ENCODE measurements at places on chromosomes 4 and X. TPM values are rescaled to one million over a fixed set of nuclear protein-coding genes. Genes with fewer than 3 reads are reported as not detected.

The SYTL4 gene
- 3.6 TPM for polyA plus RNA-seq

The HELT gene
- polyA plus RNA-seq, result not detected

DNA sequence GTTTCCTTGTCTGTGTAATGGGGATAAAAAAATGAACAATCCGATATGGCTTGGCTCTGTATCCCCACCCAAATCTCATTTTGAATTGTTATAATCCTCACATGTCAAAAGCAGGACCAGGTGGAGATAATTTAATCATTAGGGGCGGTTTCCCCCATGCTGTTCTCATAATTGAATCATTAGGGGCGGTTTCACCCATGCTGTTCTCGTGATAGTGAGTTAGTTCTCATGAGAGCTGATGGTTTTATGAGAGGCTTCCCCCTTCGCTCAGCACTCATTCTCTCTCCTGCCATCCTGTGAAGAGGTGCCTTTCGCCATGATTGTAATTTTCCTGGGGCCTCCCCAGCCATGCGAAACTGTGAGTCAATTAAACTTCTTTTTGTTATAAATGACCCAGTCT, 633.5 kb downstream of the RAPGEF2 start:
- DNase-seq, result no peak

- no peak for DNase-seq
Observed at GRCh38 chrX:31070057-31070468, 1.8 kb downstream of the FTHL17 start.

GRCh38 chr4:164807611-164808010, 53.7 kb downstream of the SMIM31 start:
- peak; percentile 0 for DNase-seq

- DNase-seq, result no peak
Observed at GRCh38 chrX:14676431-14676830, 147.1 kb downstream of the GLRA2 start.

DNA sequence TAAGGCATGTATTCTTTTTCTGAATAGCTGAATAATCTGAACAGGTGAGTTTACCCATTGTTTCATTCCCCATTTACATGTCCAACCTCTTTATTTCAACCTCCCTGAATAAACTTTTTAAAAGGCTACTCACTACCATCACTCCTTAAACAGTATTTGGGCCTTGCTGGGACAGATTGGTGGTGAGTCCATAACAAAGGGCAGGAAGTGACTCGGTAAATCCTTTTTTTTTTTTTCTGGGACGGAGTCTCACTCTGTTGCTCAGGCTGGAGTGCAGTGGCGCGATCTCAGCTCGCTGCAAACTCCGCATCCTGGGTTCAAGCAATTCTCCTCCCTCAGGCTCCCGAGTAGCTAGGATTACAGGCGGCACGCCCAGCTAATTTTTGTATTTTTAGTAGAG, 23.4 kb upstream of the SEC24B start:
- DNase-seq, result no peak

DNA sequence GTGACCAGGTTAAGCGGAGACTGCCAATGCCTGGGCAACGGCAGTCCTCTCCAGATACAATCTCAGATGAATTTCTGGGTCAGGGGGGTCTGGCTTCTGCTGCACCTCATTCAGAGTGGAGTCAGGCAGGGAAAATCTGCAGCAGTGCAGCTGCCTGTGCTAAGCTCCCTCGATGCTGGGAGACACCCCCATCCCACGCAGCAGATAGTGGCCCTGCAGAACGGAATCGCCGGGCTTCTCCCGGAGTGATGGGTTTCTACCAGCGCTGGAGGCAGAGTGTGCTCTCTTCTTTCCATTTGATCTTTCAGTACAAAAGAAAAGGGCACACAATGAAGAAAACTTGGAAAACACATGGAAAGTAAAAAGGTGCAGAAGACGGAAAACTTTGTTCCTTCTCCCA, 5.2 kb downstream of the ABLIM2 start:
- no peak for DNase-seq

Data from A549 (cell line).